ENCODE measurements at places on chromosomes 11 and 22.

- DNase-seq: no peak
Observed at GRCh38 chr11:22984045-22984444, 123.8 kb upstream of the CCDC179 start.

- DNase-seq: no peak
Observed at GRCh38 chr22:42177891-42178336, 47.3 kb upstream of the CYP2D6 start.

- DNase-seq: peak; percentile 55
Observed at GRCh38 chr11:66607126-66607834, 9.2 kb upstream of the RBM14 start.

- DNase-seq: peak; percentile 1
Observed at GRCh38 chr22:19822301-19823117, 32.2 kb downstream of the GNB1L start.

DNA sequence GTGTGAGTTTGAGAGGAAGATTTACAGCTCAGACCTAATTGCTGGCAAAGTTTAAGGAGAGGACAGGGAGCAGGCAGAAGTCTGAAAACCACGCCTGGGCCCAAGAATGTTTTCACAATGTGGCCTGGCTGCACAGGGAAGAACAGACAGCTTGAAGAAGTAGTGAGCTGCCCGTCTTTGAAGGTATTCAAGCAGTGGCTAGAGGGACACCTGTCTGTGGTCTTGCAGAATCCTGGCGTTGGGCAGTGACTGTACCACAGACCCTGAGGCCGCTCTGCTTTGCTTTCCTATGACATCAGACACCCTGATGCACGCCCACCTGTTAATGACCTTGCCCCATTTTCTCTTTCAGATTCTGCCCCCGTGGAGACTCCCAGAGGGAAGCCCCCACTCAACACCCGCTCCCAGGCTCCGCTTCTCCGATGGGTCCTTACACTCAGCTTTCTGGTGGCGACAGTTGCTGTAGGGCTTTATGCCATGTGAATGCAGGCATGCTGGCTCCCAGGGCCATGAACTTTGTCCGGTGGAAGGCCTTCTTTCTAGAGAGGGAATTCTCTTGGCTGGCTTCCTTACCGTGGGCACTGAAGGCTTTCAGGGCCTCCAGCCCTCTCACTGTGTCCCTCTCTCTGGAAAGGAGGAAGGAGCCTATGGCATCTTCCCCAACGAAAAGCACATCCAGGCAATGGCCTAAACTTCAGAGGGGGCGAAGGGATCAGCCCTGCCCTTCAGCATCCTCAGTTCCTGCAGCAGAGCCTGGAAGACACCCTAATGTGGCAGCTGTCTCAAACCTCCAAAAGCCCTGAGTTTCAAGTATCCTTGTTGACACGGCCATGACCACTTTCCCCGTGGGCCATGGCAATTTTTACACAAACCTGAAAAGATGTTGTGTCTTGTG, 6.6 kb upstream of the MCM5 start:
- no peak for DNase-seq

DNA sequence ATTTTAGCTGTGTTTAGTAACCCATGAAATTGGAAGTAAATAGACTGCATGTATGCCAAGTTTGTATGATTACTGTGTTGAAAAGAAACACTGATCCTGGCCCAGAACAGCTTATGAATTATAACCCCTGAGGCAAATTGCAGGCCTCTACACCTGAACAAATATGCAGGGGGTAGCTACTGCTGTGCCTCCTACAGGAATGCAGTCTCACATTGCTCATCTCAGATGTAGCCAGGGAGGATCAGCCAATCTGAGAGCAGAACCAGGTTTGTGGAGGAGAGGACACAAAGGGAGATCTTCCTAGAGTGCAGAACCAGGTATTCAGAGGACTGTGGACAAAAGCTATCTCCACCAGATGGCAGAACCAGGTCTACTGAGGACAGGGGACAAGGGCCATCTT, 442.2 kb upstream of the DDI1 start:
- DNase-seq: no peak

GRCh38 chr11:126060757-126061171, 1.9 kb downstream of the CDON start:
- no peak for DNase-seq

GRCh38 chr22:34036931-34037330, 116.7 kb upstream of the LARGE1 start:
- no peak for DNase-seq

- peak; percentile 73 for DNase-seq
Observed at GRCh38 chr22:40434745-40435144, 64.4 kb downstream of the SGSM3 start.

DNA sequence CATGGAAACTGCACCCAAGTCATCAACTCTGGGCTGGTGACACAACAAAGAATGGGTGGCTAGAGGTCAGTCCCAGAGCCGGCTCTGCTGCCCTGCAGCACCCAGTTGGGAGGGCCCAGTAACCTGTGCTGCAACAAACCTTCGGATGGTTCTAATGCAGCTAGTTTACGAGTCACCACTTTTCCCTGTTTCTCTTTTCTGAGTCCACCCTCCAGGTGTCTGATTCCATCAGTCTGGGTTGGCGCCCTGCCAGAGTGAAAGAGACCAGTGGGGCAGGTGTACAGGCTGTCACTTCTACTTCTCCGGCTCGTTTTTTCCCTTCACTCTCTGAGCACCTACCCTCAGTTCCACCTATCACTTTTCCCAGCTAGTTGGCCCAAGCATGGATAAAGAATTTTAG, 572.9 kb downstream of the NTM start:
- DNase-seq: no peak

DNA sequence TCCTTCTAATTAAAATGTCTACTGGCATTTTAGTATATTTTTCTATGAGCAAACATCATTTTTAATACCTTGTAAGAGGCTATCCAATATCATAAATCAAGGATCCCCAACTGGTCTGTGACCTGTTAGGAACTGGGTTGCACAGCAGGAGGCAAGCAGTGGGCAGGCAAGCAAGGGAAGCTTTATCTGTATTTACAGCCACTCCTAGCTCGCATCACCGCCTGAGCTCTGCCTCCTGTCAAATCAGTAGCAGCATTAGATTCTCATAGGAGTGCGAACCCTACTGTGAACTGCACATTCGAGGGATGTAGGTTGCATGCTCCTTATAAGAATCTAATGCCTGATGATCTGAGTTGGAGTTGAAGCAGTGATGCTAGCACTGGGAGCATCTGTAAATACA, 70.2 kb upstream of the CREB3L1 start:
- DNase-seq: no peak

DNA sequence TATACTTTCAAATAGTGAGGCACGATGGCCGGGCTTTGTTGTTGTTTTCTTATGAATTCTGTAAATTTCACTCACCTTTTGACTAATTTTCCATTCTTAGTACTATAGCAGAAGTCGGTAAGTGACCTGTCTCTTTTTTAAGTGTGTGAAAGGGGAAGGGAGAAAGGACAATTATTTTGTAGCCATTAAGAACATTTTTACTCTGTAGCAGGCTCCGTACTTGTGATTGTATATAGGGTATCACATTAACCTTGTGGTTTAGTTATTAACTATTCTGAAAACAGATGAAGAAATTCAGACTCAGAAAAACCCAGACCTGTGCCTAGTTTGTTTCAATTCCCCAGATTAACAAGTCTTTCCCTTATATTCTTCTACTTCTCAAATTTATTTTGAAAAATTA, 78.7 kb downstream of the CASP12 start:
- no peak for DNase-seq

GRCh38 chr11:44833877-44834452, 107.2 kb downstream of the TSPAN18 start:
- no peak for DNase-seq

DNA sequence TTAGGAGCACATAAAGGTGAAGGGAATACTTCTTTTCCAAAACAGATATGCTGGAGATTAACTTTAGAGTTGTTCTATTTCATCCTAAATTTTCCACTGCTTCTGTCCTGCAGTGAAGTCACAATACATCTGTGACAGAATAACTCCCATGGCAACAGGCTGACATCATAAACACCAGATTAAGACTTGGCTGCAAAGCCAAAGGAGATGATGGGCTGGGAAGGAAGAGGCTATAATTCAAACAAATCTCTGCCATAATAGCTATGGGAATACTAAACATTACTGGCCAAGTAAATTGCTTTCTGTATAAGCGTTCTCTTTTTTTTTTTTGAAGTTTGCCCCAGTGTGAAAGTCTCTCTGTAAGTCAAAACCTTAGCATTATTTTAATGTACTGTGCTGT, 107.7 kb downstream of the CADM1 start:
- no peak for DNase-seq

DNA sequence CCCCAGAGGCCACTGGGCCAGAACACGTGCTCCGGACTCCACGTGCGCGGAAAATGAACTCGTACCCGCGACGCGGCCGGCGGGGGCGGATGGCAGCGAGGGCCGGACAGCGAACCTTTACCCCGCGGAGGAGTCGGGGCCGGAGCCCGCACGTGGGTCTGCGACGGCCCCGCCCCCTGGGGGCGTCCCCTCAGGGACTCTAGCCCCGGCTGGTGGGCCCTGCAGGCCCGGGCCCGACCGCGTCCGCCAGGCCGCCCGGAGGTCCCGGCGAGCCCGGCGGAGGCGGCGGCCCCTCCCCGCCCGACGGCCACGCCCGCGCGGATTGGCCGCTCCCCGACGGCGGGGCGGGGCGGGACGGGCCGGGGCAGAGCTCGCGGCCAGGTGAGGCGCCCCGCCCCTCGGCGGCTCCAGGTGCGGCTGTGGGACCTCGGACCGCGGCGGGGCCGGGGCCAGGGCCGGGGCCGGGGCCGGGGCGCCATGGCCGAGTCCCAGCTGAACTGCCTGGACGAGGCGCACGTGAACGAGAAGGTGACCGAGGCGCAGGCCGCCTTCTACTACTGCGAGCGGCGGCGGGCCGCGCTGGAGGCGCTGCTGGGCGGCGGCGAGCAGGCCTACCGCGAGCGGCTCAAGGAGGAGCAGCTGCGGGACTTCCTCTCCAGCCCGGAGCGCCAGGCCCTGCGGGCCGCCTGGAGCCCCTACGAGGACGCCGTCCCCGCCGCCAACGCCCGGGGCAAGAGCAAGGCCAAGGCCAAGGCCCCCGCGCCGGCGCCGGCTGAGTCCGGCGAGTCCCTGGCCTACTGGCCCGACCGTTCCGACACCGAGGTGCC, at the start of gene FAM83F:
Gene FAM83F (plus strand): TSS at position 389 of the 827 bp plus-strand sequence. CDS start 89 bp downstream, at position 478.
- DNase-seq: peak; percentile 34

DNA sequence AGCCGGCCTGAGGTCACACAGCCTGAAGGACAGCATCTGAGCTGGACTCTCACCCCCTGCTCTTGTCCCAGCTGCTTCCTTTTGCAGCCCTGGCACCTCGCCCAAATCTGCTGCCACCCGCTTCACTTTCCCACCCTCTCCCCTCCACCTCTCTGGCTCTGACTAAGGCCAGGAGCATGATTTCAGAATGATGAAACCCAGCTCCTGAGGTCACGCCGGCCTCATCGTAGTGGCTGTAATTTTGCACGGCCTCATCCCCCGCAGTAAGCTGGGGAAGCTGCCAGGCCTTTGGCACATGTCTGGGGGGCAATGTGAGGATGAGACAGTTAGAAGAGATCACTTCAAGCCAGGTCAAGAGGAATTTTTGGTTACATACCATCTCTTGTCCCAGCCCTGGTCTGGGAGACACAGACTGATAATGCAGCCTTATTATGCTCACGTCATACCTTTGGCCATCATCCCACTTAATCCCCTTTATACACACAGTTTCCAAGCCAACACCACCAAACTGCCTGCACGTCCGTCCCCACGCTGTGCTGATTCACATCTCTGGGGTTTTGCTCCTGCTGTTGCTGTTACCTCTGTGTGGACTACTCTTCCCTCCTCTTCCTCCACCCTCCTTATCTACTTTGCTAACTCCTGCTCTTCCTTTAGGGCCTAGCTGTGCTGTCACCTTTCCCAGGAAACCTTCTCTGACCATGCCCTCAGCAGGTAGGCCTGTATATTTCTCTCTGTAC, 58.1 kb downstream of the CHRDL2 start:
- DNase-seq: peak; percentile 68

GRCh38 chr11:85114786-85115185, 512.4 kb downstream of the DLG2 start:
- DNase-seq: no peak

- DNase-seq: no peak
Observed at GRCh38 chr22:46588279-46589140, 31.7 kb upstream of the GRAMD4 start.

DNA sequence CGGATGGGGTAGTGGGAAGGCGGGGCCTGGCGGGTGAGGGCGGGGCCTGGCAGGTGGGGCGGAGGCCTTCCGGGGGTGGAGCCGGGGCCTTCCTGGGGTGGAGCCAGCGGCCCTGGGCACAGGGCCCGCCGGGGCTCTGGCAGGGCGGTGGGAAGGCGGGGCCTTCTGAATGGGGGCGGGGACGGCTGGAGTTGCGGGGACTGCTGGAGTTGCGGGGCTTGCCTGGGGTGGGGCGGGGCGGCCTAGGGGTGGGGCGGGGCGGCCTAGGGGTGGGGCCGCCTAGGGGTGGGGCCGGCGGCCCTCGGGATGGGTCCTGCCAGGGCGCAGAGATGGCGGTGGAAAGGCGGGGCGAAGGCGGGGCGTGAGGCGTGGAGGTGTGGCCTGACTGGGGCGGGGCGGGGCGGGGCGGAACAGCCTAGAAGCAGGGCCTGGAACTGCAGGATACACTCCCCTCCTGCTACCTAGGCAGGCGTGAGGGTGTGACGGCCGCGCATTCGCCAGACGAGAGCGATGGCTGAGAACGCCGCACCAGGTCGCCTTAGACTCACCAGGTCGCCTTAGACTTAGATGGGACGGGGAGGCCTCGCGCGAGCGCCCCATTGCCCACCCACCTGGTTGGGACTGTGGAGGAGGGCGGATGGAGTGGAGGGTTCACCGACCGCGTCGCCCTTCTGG, 19.3 kb downstream of the RRP7A start:
- DNase-seq: peak; percentile 82

GRCh38 chr22:29090039-29090438, 17.2 kb downstream of the KREMEN1 start:
- DNase-seq: no peak

GRCh38 chr11:63769042-63769713, 603 bp upstream of the ZFTA start:
- DNase-seq: peak; percentile 27

GRCh38 chr22:31229402-31230079, 17.4 kb downstream of the LIMK2 start:
- peak; percentile 42 for DNase-seq

GRCh38 chr11:122720107-122720881, 64.8 kb downstream of the UBASH3B start:
- DNase-seq: no peak

DNA sequence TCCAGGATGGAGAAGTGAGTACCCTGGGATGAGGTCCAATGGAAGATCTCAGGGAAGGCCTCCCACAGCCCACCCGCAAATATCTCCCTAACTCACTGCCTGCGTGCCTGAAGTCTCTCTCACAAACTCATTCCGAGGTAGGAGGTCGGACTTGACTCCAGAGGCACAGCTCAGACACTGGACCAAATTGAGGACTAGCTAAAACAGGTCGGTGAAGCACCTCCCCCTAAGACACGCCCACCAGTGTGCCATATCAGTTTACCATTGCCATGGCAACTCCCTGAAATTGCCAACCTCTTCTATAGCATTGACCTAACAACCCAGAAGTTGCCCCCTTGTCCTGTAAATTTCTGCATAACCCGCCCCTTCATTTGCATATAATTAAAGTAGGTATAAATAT, 17.5 kb downstream of the RPL3 start:
- DNase-seq: no peak

- DNase-seq: no peak
Observed at GRCh38 chr11:78339483-78339882, 78.1 kb downstream of the GAB2 start.
